ENCODE measurements at places on chromosomes 4 and X.

GRCh38 chr4:103497692-103498091, 222.1 kb downstream of the TACR3 start:
- DNase-seq = no peak

- DNase-seq = no peak
Observed at GRCh38 chrX:22057667-22058066, 25.5 kb downstream of the PHEX start.

DNA sequence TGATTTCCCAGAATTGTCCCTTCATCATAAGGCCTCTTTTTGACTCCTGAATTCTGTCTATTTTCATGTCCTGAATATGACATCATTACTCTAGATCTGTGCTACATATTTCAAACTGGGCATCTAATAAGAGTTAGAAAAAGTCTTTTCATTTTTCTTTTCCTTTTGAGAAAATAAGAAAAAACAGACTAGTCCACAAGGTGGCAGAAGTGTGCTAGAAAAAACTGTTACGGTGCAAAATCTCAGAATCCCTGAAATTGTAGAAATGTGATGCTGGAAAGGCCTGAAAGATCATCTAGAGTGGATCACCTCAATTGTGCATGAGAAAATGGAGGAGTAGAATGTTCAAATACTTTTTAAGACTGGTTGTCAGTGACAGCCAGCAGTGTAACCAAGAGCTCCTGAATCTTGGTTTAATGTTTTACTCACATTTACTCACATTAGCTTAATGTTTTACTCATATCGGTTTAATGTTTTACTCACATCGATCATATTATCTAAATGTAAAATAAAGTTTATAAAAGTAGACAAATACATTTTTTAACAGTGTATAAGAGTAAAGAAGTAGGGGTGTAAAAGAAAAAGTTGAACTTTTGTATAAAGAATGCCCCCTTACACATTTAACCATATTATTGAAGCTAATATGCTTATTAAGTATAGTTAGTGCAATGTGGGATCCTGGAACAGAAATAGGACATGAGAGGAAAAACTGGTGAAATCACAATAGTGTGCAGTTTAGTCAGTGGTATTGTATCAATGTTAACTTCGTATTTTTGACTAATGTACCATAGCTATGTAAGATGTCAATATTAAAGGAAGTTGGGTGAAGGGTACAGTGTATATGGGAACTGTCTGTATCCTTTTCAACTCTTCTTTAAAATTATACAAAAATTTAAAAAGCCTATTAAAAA, 15.2 kb downstream of the ASB11 start:
- no peak for DNase-seq

DNA sequence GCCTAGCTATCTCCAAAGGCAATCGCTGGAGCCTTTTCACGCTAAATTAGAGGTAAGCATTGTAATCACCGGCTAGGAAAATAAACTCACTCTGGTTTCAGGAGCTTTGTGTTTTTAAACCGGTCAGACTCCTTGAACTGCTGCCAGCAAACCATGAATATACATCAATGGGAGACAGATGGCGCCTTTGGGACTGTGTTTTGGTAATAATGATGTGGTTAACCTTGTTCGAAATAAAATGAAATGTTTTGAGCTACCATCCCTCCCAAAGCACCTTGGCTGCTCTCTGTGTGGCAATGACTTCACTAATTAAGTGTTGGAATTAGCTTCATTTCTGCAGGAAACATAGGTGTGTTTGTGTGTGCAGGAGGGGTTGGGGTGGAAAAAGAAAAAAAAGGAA, 65.3 kb downstream of the CLNK start:
- no peak for DNase-seq

GRCh38 chrX:3134316-3134945, 93.2 kb downstream of the ARSF start:
- no peak for DNase-seq

- no peak for DNase-seq
Observed at GRCh38 chrX:149541521-149542047, 772 bp downstream of the EOLA1 start.

GRCh38 chr4:183263787-183264386, 56.2 kb downstream of the CLDN22 start:
- DNase-seq = no peak

- DNase-seq = no peak
Observed at GRCh38 chr4:2075987-2076907, 17.1 kb downstream of the NAT8L start.

DNA sequence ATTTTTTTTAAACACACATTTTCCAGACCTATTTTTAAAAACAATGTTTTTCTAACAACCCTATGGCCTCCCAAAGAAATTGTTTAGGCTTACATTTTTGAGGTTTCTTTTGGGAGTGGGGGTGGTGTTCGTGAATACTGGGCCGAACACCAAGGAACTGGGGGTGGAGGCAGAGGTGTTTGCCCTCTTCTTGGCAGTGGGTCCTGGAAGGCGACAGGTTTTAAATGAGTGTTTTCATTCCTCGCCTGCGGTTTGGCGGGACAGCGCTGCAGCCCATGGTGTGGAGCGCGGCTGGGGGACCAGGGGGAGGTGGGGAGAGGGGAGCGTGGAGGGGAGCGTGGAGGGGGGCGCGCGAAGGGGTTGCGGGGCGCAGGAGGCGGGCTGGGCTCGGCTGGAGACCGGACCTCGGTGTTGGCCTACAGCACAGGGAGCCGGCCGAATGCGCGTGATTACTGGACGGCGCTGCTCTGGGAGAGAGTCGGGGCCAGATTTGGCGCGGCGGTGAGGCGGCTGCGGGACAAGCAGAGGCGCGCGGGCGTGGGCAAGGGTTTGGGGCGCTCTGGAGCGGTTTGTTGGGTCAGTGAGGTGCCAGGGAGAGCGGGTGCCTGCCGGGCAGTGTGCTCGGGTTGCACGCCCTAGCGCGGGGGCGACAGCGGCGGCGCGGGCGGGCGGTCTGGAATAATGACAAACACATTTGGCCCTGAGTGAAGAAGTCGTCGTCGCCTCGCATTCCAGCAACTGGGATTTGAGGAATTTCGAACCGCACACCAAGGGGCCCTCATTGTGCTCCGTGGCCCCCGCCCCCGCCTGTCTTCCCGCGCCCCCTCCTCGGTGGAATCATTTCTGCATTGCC, 764 bp downstream of the PDGFRA start:
- DNase-seq = peak; percentile 3

GRCh38 chr4:19689511-19689910, 562.2 kb upstream of the SLIT2 start:
- DNase-seq = no peak

DNA sequence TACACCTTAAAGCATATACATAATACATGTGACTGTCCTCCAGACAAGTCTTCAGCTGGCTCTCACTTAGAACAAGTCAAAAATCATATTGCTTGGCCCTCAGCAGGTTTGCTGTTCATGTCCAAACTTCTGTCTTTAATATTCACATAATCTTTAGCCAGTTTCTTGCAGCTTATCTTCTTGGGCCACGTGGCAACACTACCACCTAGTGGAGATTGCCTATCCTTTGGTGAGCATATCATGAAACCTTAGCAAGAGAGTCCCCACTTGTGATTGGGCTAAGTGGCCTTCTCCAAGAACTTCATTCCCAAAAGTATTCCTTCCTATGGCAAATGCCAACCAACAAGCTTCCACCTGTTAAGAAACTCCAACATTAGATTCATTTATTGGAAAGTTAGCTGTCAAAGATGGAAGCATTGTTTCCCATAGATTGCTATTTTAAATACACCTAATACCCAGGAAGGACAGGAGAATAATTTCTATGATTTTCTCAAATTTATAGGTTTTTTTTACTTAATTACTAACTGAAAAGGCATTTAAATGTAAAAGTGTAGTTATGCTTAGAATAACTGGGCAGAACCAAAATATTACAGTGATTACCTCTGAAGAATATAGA, 231.9 kb upstream of the INTU start:
- DNase-seq = no peak

DNA sequence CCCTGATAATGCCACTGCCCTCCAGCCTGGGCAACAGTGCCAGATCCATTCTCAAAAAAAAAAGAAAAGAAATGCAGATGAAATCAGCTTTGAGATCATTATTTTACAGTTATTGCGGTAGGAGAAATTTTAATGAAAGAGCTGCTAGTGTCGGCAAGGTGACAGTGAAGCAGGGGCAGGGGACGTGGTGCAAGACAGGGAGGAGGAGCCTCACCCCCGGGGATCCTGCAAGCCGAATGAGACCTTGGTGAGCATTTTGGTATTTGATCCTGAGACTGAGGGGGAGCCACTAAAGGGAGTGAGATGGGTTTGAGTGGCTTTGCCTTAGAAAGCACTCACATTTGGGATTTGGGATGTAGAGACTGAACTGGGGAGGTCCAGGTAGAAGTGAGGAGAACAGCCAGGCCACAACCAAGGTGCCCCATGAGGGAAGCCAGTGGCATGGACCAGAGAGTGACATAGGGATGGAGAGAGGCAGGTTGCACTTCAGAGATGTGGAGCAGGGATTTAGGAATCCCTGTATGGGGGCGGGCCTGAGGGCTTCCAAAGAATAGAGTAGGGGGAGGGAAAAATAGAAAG, 23.6 kb downstream of the RBM10 start:
- DNase-seq = no peak

DNA sequence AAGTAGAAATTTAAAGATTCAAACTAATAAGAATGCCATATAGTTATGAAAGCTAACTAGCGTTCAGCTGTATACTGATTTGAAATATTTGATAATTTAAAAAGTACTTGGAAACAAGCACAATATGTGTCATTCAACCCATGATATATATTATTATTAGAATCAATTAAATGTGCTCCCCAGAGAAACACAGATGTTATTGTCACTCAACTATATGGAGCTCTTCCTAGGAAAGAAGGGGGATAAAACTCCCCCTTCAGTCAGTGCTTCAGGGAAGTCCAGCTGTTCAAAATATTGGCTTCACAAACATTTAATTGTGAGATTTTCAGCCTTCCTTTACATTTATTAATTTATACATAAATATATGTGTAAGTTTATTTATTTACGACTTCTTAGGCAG, 135.9 kb downstream of the SLC4A4 start:
- no peak for DNase-seq

DNA sequence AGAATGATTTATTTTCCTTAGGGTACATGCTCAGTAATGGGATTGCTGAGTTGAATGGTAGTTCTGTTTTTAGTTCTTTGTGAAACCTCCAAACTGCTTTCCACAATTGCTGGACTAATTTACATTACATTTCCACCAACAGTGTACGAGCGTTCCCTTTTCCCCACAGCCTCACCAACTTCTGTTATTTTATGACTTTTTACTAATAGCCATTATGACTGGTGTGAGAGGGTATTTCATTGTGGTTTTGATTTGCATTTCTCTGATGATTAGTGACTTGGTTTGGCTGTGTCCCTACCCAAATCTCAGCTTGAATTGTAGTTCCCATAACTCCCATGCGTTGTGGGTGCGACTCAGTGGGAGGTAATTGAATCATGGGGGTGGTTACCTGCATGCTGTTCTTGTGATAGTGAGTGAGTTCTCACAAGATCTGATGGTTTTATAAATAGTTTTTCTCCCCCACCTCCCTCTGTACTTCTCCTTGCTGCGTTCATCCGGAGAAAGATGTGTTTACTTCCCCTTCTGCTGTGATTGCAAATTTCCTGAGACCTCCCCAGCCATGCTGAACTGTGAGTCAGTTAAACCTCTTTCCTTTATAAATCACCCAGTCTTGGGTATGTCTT, 95.1 kb downstream of the GBA3 start:
- DNase-seq = no peak

GRCh38 chr4:189802884-189803283, 137.8 kb upstream of the FRG1 start:
- no peak for DNase-seq

GRCh38 chr4:188707036-188707435, 567.8 kb downstream of the TRIML1 start:
- DNase-seq = no peak
